ENCODE measurements at places on chromosomes 3 and 15.
A peak's percentile ranks its signal among the peaks of the same experiment; 100 is the strongest.

DNA sequence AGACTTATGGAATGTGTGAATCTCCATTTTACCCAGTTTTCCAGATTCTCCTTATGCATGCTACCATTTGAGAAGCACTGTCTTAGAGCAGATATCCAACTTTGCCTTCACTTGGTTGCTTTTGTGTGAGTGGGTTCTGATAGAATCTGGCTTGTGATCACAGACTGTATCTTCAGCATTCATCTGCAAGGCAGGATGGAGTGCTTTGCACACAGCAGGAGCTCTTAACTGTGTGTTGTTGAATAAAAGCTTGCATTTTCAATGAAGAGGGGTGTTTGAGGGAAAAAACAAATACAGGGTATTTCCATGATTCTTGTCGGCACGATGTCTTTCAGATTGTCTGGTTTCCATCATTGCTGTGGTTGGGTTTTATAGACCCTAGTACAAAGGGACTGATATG lies 24.4 kb downstream of the IL1RAP start:
- no peak for DNase-seq

DNA sequence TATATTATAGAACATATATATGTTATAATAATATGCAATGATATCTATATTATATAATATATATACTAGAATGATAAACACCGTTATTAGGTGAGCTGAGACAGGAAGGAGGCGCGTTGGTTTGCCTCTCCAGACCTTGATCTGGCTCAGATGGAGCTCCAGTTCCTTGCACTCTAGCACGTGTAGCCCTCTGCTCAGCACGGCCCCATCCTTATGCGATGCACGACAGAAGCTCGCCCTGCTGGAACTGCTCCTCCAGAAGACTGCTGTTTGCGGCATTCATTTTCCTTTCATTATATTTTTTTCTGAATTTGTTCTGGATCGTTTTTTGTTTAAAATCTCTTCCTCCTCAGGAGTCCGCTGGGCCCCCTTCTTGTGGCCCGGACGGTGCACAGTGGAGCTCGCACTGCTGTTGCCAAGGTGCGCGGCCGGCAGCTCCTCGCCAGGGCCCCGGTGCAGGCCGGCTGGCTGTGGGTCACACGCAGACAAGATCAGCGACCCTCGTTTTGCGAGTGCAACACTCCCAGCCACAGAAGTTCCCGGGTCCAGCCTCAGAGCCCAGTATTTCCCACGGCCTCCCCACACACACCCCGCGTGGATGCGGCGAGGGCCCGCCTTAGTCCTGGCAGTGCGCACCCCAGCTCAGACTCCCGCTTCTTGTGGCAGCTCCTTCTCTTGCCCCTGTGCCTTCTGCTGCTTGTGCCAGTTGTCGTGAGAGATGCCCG lies 112.2 kb downstream of the CHL1 start:
- DNase-seq = no peak

DNA sequence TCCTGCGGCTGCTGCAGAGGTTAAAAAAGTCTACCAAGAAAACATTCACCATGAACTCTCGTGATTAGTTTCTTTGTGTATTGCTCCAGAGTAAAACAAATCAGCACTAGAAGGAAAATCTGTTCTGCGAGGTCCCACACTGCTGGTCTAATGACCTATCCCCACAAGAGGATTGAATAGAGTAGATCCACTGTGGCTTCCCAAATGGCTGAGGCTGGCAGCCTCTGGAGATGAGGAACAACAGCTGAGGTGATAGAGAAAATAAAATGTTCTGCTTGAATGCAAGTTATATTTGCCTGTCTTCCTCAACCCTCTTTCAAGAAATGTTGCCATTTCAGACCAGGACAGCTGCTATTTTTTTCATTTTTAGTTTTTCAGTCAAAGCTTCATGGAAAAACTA lies 883.3 kb downstream of the CADM2 start:
- no peak for DNase-seq

- no peak for DNase-seq
These were observed 2.1 kb downstream of the ANKUB1 start for GRCh38 chr3:149790268-149790667.

DNA sequence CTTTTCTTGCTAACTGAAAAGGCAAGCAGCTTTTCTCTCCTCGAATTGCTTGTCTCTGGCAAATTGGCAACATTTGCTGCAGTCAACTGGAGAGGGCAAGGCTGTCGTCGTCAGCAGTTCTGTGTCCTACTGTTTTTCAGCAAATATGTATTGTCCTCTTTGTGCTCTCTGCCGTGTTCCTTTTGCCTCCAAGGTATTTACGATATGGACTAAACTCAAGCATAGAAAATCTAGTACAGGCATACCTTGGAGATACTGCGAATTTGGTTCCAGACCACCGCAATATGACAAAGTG lies 558 bp upstream of the SLC30A4 start:
- DNase-seq = no peak

DNA sequence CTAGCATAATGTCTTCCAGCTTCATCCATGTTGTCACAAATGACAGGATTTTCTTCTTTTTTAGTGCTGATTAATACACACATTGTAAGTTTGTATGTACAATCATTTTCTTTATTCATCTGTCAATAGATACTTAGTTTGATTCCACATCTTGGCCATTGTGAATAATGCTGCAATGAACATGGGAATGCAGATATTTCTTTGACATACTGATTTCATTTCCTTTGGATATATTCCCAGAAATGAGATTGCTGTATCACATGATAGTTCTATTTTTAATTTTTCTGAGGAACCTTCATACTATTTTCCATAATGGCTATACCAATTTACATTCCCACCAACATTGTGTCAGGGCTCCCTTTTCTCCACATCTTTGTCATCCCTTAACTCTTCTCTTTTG lies 117.9 kb downstream of the MEIS2 start:
- peak; percentile 40 for DNase-seq

DNA sequence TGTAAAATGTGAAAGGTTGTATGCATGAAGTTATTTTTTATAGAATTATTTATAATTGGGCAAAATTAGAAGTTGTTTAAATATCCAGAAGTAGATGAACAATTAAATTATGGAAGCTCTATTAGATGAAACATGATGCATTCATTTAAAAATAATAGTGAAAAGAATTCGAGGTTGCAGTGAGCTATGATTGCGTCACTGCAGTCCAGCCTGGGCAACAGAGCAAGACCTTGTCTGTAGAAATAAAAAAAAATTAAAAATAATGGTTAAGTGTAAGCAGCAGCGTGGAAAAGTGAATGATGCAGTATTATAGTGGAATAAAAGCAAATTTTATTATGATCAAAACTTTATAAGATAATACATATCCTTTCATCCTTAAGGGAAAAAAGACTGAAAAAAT lies 14.3 kb downstream of the BUB1B start:
- no peak for DNase-seq

GRCh38 chr15:99997112-99997651 lies 263.9 kb upstream of the LYSMD4 start:
- DNase-seq = no peak
